ENCODE measurements at places on chromosomes 16 and 17.
A peak's percentile ranks its signal among the peaks of the same experiment; 100 is the strongest.

DNA sequence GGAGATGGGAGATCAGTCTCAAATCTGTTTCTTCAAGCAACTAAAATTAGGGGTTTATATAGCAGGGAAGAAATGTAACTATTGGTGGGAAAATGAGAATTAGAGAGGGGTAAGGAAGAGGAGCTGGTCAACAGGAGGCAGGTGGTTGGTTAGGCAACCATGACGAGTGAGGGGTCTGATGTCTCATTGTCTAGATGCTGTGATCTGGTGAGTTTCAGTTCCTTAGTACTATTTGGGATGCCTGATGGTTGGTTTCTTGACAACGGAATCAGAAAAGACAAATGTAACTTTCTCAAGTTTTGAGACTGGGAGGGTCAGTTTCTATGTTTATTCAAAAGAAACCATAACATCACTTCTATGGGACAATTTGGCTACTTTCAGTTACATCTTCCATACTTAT is 415.3 kb upstream of the C16orf82 start:
- DNase-seq: no peak

DNA sequence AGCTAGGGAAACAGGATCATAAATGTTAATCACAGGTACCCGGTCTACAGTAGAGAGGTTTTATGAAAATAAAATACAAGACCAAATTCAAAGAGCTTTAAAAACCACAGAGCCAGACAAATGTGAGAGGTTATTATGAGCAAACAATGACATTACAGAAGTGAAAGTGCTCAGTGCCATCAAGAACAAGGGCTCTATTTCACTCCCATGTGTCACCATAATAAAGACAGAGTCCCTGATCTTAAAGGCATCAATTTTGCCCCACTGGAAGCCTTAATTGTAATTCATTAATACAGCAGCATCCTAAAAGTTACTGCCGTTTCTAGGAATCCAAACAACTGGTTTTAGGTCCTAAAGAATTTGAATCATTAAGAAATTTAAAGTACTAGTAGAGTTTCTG is 43.7 kb upstream of the CDRT4 start:
- DNase-seq: no peak

GRCh38 chr17:74474043-74474792 is 7.8 kb downstream of the CD300A start:
- peak; percentile 28 for DNase-seq

GRCh38 chr17:21215935-21216334 is 2.0 kb upstream of the TMEM11 start:
- DNase-seq: no peak

GRCh38 chr16:57679767-57680482 is 11.8 kb downstream of the ADGRG3 start:
- no peak for DNase-seq

DNA sequence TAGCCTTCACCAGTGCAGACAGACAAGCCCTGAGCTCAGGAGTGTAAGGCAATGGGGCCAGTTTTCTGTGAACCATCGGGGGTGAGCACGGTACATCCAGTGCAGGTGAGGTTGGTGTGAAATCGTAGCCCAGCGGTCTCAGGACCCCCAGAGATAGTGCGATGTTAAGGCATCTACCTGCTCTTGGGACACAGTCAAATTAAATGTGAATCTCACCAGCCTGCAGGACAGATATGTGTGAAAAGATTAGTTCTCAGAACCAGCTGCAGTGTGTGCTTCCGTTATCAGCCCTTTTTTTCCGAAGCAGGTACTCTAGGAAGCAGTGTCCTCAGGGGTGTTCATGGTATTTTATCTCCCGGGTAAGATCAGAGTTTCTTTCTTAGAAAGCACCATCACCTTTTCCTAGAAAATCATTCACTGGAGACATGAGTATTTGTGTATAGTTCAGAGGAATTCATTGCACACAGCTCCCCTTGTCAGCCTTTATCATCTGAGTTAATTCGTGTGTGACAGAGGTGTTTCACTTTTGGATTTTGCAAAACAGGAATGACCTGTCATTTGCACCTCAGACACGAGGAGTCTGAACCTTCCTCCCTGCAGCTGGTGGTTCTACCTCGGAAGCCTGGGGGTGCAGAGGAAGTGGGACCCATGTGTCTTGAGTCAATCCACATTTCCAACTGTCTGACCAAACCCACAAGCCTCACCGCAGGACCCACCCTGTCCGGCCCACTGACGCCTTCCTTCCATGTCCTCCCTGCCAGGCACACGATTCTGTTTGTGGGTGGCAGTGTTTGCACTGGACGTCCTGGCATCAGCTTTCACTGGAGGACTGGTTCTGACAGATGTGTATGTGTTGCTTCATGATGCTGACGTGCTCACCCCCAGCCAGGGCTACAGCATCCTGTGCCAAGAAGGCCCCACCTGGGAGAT is 107.8 kb downstream of the CLEC16A start:
- peak; percentile 37 for DNase-seq

All from CD4-positive, alpha-beta T cell treated with Interleukin-4 for 1 hour (primary cell).